NCI-H69 (cell line): ENCODE measurements at places on chromosomes 16 and 17.
A peak's percentile ranks its signal among the peaks of the same experiment; 100 is the strongest.

DNA sequence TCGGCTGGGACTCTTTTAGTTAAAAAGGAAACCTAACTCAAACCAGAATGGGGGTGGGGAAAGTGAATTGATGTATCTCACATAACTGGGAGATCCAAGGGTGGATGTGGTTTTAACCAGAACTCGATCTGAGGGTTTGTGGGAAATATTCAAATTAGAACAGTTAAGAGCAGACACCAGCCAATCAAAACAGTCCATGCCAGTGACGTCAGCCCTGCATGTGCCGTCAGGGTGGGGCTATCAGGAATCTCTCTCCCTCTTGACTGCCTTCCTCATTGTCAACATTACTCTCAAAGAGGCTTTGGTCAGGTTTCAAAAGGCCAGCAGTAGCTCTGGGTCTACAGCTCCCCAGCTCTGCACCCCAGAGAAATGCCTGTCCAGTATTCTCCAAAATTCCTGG lies 94.2 kb upstream of the HSBP1 start:
- no peak for DNase-seq

- no peak for DNase-seq
Observed at GRCh38 chr16:58792188-58792587, 58.1 kb upstream of the GOT2 start.

GRCh38 chr16:17836868-17837602 lies 366.3 kb upstream of the XYLT1 start:
- no peak for DNase-seq

GRCh38 chr17:30021708-30022317 lies 80.4 kb downstream of the EFCAB5 start:
- peak; percentile 72 for DNase-seq

DNA sequence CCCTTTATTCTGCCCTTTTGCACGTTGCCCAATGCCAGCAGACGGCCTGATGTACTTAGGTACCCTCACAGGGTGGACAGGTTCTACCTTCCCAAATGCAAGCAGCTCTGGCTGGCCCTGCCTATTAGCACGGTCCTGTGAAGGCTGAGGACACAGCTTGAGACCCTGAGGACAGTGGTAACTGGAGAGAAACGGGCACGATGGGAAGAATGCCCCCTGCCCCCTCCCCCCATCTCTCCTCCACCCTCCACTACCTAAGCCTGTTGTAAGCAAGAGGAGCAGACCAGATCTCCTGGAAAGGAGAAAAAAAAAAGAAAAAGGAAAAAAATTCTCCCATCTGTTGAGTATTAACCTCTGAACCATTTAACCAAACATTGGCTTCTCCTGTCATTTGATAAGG lies 34.1 kb downstream of the MEOX1 start:
- DNase-seq, result peak; percentile 63

GRCh38 chr16:48110982-48111381 lies 44.8 kb downstream of the ABCC12 start:
- DNase-seq, result no peak

- DNase-seq, result no peak
Observed at GRCh38 chr17:39759204-39759603, 21.5 kb downstream of the GRB7 start.

DNA sequence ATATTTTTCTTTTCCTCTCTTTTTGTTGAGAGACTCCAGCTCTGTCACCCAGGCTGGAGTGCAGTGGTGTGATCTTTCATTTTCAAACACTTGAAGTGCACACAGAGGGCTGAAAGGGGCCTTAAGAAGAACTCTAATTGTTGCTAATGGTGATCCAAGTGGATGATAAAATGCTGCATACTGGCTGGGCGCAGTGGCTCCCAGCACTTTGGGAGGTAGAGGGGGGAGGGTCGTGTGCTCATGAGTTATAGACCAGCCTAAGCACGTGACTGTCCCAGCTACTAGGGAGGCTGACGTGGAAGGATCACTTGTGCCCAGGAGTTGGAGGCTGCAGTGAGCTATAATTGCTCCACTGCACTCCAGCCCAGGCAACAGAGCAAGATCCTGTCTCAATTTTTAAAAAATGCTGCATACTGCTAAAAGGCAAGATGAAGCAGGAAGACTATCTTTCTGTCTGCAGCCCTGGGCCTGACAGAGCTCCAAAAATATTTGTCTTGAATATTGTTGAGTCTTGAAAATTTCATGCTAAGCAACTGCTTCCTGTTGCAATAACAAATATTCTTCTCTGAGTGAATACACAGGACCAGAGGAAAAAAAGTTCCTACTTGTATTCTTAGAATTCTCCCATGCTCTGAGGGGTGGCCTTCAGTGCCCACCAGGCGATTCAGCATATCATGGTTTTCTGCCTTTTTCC lies 63.7 kb upstream of the AKTIP start:
- DNase-seq, result no peak

- no peak for DNase-seq
Observed at GRCh38 chr16:9446471-9447194, 355.2 kb downstream of the HAPSTR1 start.

DNA sequence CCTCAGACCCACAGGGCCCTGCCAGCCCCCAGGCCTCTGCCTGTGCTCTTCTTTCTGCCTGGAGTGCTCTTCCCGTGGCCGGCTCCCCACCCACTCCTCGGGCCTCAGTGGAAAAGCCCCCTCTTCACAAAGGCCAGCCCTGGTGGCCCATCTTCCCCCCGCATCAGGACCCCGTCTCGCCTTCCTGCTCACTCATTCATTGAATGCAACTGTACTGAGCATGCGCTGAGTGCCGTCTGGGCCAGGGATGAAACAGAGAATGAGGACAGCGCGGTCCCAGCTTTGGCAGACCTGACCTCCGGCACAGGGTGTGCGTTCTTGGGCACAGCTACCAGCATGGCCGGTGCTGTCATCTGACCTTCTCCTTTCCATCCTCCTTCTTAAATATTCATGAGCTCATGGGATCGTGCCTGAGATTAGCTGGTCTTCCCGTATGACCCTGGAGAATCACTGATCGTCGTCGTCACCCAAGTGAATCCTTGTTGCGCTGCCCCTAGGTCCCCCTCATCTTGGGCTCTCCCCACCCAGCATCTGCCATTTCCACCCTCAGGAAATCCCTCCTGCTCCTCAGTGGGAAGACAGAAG lies 16.4 kb upstream of the OSGIN1 start:
- no peak for DNase-seq

- DNase-seq, result no peak
Observed at GRCh38 chr16:23976524-23976923, 140.7 kb downstream of the PRKCB start.

- DNase-seq, result peak; percentile 58
Observed at GRCh38 chr17:17205368-17206123, 587 bp downstream of the PLD6 start.

- DNase-seq, result no peak
Observed at GRCh38 chr16:50802000-50802399, 60.1 kb downstream of the CYLD start.

- DNase-seq, result peak; percentile 64
Observed at GRCh38 chr17:74749279-74750038, 1.0 kb downstream of the NHERF1 start.

DNA sequence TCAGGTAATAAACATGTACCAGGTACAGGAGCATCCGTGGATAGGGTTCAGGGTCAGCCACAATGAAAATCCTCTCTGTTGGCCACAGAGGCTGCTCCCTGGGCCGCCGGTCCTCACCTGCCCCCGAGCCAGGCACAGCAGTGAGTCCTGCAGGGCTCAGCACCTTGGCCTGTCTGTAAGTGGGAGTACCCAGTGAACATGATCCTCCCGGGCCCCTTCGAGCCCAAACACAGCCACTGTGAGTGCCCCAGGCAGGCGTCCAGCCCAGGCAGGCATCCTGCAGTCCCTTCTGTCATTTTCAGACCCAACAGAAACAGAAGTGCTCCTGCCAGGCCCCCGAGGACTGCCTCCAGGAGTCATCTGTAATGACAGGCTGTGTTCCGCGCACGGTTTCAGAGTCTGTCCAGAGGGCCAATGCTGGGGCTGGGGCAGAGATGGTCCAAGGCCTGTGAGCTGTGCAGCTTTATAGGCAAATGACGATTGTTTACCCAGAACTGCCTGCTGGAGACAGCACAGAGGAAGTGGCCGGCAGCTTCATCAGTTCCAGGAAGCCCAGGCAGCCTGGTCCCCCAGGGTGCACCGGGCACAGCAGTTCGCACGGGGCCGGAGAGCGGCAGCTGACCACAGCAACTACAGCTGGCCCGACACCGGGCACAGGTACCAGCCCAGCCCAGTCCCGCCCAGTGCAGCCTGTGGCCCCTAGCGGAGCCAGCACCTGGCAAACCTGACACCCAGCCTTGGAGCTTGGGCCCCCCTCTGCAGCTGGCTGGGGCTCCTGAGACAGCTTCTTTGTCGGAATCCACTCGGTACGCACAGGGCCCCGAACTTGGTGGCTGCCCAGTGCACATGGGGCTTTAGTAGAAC lies 13.2 kb downstream of the SLC7A5 start:
- DNase-seq, result peak; percentile 51

- DNase-seq, result no peak
Observed at GRCh38 chr17:67095803-67096202, 51.4 kb downstream of the CACNG1 start.

GRCh38 chr17:73929860-73930430 lies 273.5 kb upstream of the RPL38 start:
- no peak for DNase-seq

- no peak for DNase-seq
Observed at GRCh38 chr17:30134551-30134950, 17.9 kb downstream of the NSRP1 start.

DNA sequence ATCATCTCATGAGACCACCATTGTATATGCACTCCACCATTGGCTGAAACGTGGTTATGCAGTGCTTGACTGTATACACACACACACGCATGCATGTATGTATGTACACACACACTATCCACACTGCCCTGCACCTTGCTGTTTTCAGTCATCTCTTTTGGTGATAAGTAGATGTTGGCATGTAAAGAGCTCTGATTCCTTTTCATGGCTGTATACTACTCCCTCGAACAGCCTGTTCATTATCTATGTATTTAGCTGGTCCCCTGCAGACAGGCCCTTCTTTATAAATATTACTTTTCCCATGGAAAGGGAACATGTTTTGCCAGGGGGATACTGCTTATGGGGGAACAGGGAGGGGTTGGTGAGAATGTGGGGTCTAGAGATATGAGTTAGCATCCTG lies 349.4 kb downstream of the FOXL1 start:
- DNase-seq, result no peak

DNA sequence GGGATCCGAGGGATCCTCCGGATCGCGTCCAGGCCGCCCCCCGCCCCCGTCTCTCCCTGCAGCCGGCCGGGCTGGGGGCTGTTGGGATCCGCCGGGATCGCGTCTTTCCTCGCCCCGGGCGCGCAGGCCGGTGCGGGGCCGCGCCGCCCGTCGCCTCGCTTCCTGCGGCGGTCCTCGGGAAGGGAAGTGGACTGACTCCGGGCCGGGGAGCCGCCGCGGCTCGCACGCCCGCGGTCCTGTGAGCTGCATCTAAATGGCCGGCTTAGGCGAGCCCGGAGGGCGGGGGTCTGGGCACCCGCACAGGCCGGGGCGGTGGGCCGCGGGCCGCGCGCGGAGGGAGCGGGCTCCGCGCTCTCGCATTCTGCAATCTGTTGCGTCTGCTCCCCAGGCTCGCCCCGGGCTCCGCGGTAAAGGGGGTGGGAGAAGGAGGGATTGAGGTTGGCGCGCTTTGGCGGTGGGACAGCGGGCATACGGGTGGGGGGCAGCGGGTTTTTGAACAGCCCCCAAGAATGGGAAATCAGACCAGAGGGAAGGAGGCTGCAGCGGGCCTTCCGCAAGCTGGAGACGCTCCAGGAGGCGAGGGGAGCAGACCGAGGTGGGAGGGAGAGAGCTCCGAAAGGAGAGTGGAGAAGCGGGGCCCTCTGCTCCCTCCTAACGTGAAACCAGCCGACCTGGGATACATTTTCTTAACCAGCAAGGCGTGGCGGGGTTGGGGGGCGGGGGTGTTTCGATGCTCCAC lies 2.2 kb downstream of the TMEM132E start:
- DNase-seq, result peak; percentile 72

DNA sequence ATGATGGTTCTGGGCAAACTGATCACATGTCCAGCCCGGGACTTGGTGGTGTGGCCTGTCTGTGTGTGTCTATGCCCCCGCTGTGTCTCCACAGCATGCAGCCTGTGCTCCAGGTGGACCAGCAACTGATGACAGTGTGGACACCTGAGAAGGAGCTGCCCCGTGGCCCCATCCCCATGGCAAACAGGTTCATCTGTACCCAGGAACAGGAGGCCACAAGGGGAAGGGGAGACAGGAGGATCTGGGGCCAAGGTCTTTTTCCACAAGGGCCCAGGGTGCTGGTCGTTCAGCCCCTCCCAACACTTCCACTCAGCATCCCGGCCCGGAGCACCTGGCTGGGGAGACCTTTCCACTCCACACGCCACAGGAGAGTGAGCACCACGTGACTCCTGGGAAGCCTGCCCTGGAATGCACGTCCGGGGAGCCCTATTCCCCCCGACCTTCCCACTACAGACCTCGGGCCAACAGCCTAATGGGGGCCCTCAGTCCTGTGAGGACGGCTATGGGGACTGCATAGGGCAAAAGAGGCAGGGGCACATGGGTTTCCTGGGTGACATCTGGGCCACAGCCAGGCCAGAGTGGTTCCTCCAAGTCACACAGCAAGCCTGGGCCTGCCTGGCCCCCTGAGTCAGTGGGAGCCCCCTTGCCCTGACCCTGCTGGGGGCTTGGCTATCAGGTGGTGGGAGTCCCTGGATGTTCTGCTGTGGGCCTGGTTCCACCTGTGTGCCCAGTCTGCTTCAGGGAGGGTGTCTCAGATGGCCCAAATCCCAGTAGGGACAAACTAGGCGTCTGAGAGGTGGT lies 20.8 kb upstream of the NXPH3 start:
- no peak for DNase-seq

DNA sequence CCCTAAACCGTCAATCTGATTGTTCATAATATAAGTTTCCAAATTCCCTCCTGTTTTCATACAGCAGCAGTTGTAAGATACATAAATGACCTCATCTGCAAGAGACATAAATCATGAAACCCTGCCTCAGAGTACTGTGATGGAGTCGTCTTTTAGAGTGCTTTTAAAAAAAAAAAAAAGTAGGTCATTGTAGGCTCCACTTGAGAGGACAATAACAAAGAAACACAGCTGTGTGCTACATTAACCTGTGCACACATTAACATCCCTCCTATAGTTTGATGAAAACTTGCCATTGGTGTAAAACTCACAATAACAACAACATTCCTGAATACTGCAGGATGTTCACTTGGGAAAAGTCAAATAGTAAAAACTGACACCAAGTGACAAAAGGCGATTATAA lies 56.5 kb downstream of the XPO6 start:
- DNase-seq, result peak; percentile 82

- no peak for DNase-seq
Observed at GRCh38 chr17:74680213-74680612, 32.5 kb downstream of the CD300LF start.
